ENCODE measurements at places on chromosomes 1 and 21. TPM values are rescaled to one million over a fixed set of nuclear protein-coding genes. Genes with fewer than 3 reads are reported as not detected.
A peak's percentile ranks its signal among the peaks of the same experiment; 100 is the strongest.

Gene VSIG8
- total RNA-seq, result not detected

Gene GART
- 47.4 TPM for total RNA-seq

Gene RPTN
- not detected for total RNA-seq

Gene MFAP2
- 5.9 TPM for total RNA-seq

Gene CRYAA
- total RNA-seq, result not detected

Gene ANGPTL1
- 25.7 TPM for total RNA-seq

Gene DUSP10
- 5.0 TPM for total RNA-seq

Gene CELA2A
- not detected for total RNA-seq

Gene COL24A1
- 6.2 TPM for total RNA-seq

Gene TTLL7
- total RNA-seq, result 27.9 TPM

DNA sequence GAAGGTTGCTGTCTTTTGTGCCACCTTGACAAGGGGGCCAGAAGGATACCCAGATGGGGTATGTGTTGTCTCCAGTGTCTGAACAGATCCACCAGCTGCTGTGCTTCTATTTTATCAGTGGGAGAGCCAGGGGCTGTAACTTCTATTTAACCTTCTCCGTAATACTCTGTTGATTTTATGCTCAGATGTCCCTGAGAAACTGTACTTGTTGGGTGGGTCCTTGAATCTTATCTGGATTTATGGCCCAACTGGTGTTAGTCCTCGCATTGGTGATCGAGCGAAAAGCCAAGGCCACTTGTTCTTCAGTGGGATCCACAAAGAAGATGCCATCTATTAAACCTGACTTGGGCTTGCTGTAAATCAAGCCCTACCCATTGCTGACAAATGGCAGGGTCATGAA, 56.4 kb downstream of the ST6GALNAC3 start:
- DNase-seq, result no peak

GRCh38 chr1:63789856-63790605, 16.2 kb downstream of the ROR1 start:
- DNase-seq, result no peak

DNA sequence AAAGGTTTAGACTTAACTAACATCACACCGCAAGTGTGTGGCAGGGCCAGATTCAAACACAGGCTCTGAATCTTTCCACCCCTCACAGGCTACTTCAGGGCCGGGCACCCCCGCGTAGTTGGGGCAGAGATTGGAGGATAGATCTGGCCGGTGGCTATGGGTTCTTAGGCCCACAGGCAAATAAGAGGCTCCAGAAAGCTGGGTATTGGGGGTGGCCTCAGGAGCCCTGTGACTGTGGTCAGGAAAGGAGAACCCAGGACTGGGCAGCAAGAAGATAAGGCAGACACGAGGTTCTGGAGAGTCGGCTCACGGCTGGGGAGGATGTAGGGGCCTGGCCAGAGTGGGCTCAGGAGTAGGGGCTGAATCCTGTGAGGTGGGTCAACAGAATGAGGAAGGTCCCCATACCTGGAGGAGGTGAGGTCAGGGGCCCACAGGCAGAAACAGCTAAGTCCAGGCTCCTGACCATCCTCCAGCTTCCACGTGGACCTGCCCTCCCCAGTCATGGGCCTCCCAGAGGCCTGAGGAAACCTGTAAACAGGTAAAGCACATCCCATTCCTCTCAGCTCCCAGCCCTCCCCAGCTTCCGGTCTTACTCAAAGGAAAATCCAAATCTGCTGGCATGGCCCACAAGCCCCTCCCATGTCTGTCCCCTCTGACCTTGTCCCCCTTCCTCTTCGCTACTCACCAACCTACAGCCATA, 306.2 kb downstream of the MATN1 start:
- no peak for DNase-seq

DNA sequence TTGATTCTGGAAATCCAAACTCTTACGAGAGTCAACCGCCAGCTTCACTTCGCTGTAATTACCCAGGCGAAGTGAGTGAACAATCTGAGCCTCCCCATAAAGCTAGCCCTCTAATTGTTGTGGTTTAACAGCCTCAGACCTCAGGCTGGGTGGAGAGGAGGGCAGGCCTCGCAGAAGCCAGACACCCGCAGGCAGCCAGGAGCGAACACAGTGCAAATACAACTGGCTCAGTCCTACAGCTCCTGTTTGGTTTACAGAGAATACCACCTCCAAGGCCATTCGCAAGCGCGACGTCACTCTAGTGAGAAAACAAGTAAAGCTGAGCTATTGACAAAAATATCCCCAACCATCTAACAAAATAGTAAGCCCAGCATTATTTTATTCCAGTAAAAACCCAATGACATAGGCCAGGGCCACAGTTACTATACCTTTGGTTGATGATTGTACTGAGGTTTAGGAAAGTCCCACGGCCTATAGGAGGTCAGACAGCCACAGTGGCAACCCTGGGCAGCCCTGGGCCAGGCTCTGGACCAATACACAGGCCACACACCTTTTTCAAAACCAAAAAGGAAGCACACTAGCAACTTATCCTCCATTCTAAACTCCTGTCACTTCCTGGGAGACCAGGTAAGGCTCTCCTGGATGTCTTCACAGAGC, 163.3 kb downstream of the ETS2 start:
- DNase-seq, result no peak

DNA sequence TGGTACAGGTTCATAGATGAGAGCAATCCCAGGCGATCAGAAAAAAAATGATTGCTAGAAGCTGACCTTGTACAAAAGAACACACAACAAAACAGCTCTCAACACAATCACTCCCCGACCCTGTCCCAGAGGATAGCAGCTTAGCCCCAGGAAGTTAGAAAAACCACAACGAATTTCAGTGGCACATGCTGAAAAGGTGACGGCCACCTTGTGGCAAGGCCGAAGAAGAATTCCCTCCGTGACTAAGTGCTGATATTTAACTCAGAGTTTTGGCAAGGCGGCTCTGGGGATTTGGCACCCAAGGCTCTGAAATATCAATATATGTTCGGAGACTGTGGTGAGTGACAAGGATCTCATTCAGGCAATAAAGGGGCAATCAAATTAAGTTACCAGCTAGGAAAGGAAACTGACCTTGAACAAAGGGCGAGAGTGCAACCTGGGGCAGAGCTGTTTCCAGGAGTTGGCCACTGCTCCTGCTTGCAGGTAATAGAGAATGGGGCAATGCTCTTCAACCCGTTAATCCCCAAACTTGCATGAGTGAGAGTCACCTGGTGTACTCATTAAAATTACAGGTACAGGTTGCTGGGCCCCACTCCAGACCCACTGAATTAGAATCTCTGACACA, 96.2 kb downstream of the BEND5 start:
- no peak for DNase-seq

DNA sequence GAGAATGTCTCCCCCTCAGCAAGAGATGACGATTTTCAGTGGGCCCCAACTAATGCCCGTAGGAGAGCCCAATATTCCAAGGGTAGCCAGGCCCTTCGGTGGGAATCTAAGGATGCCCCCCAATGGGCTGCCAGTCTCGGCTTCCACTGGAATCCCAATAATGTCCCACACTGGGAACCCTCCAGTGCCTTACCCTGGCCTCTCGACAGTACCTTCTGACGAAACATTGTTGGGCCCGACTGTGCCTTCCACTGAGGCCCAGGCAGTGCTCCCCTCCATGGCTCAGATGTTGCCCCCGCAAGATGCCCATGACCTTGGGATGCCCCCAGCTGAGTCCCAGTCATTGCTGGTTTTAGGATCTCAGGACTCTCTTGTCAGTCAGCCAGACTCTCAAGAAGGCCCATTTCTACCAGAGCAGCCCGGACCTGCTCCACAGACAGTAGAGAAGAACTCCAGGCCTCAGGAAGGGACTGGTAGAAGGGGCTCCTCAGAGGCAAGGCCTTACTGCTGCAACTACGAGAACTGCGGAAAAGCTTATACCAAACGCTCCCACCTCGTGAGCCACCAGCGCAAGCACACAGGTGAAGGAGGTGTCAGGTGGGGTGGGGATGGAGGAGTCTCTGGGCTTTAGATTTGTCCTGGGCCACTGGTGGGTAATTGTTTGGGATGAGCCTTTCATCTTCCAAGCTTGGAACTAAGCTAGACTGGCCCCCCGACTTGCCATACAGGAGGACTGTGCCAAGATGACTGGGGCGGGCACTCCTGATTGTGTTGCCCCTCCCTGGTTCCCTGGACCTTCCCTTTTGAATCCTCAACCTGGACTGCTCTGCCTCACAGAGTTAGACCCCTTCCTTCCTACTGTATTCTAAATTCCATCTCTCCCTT, 11.2 kb downstream of the KLF17 start:
- no peak for DNase-seq

DNA sequence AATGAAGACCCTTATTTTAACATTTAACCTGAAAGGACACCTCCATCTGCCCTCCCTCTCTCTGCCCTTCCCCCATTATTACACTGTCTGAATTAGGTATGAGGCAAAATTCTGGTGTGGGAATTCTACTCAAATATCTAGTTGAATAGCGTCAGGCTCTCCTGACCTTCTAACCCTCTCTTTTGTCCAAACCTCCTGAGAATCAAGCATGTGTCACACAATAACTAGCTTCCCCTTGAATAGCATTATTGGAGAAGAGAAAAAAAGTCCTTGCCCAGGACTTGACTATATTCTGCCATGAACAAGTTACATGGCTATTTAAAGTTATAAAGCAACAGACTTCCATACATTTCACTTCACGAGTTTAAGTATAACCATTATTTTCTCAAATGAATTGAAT, 35.5 kb downstream of the USH2A start:
- no peak for DNase-seq

GRCh38 chr1:186202271-186202764, 172.7 kb downstream of the TPR start:
- DNase-seq, result peak; percentile 65

GRCh38 chr1:182807907-182808306, 18.3 kb downstream of the NPL start:
- DNase-seq, result no peak

GRCh38 chr1:20058531-20058930, 11.5 kb upstream of the PLA2G5 start:
- DNase-seq, result no peak

Measured in right cardiac atrium (tissue), 5 donors.